Right renal pelvis (tissue), 4 donors: ENCODE measurements at places on chromosomes 4 and X.
A peak's percentile ranks its signal among the peaks of the same experiment; 100 is the strongest.

DNA sequence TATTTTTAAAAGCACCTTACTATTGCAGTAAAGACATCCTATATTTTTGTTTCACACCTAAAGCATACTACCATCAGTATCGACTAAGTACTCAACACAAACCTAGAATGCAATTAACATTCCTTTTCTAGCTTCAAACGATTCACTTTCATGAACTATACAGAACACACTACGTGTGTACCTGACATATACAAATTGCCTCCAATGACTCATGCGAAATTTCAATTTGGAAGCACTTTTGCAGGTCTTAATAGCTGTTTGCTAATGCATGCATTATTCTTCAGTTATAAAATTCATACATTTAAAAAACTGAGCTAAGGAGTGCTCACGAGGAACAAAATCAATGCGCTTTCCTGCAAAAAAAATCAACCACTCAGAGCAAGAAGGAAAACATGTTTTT is 19.7 kb upstream of the GPM6B start:
- no peak for DNase-seq

GRCh38 chrX:103399744-103400143 is 23.4 kb downstream of the BEX3 start:
- DNase-seq: no peak

DNA sequence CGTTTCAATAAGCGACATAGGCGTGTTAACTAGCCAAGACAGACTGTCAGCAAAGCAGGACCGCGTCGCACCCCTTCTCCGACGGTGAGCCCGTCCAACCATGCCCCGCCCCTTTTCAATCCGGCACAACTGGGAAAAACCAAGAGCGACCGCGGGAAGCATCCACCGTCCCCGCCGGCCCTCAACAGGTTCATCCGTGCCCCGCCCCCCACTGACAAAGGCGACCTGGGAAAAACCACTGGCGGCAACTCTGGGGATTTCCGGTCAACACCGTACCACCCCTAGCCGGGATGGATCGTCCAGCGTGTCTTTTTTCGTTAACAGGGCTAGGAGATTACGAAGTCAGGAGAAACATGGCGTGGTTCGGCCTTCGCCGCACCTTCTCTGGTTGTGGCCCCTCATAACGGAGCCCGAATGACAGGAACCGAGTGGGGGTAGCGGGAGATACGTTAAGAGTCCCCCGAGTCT is 377 bp downstream of the TIMM17B start:
- DNase-seq: no peak

GRCh38 chrX:91108761-91109160 is 325.9 kb upstream of the PABPC5 start:
- DNase-seq: no peak

DNA sequence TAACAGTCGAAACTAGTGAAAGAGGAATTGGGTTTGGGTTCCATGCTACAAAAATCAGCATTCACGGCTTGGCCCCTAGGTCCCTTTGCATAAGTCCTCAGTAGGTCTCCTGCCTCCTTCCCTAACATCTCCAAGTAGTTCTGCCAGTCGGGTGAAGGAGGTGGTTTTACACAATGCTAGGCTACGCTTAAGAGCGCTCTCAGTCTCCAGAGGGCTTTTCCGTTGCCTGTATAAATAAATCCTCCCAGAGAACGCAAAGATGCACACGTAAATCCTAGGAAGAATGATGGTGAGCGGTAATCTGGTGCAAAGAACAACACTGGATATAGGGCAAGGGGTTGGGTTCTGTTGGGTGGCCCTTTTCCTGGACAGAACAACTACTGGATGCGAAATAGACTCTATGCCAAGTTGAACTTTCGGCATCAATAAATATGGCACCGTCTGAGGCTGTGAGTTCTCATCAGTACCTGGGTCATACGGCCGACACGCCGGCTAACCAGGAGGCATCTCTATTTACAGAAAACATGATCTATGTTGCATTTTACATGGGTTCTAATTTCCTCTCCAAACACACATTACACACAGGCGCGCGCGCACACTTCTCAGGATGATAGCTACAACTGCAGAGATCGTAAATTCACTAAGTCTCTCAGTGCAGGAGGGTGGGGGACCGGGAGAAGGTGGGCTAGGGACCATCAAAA is 1.3 kb downstream of the CAMK2D start:
- peak; percentile 32 for DNase-seq

DNA sequence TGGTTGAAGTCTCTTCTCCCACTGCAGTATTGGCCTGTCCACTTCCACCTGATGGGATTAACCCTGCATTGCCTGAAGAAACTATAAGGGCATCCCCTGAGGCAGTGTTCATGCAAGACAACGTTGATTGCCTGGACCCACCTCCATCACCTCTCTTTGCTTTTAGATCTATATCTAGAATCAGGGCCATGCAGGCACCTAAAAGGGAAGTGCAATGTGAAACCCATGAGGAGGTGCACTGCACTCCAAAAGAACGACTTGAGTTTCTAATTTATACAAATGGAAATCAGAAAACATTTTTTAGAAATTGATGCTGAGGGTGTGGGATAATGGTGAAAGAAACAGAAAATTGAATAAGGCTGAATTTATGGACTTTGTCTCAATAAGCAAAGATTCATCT is 694.4 kb downstream of the TRAM1L1 start:
- no peak for DNase-seq

- no peak for DNase-seq
Observed at GRCh38 chrX:29870608-29871007, 344.8 kb upstream of the MAGEB2 start.

GRCh38 chrX:20116087-20116576 is 575 bp downstream of the MAP7D2 start:
- no peak for DNase-seq

DNA sequence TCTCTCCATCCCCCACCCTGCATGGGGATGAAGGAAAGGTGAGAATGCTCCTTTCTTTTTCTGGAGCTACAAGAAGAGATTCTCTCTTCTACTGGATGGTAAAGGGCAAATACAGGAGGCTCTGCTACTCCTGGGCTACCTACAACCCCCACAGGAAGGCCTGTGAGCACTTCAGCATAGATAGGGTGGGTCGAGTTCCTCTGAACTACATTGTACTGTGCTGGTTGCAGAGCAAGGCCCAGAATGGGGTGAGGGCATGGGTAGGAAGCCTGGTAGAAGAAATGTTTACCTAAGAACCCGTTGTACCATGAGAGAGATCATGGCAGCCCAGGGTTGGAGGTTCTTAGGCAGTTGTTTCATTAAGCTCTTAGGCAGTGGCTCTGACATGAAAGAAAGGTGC is 510.4 kb downstream of the MID1IP1 start:
- no peak for DNase-seq

GRCh38 chrX:17549107-17549651 is 174.2 kb downstream of the NHS start:
- DNase-seq: no peak

DNA sequence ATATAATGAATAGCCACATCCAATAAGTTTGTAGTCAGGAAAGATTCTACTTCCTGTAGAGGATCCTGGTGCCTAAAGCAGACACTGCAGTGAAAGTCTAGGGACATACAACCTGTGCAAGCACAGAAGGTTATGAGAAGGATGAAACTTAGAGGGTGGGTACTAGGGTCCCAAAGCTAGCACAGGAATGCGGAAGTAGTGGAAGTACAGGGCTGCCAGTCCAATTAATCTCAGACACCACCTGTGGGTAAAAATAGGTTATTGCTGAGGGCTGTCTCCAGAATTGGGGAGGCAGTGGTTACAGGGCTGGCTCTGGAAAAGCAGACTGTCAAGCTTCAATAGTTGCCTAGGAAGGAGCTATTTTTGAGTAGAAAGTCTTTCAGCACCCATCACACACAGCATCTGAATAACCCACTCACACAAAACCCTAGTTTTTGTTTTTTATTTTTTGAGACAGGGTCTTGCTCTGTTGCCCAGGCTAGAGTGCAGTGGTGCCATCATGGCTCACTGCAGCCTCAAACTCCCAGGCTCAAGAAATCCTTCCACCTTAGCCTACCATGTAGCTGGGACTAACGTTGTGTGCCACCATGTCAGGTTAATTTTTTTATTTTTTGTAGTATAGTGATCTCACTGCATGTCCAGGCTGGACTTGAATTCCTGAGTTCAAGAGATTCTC is 50.8 kb upstream of the ELF2 start:
- no peak for DNase-seq

DNA sequence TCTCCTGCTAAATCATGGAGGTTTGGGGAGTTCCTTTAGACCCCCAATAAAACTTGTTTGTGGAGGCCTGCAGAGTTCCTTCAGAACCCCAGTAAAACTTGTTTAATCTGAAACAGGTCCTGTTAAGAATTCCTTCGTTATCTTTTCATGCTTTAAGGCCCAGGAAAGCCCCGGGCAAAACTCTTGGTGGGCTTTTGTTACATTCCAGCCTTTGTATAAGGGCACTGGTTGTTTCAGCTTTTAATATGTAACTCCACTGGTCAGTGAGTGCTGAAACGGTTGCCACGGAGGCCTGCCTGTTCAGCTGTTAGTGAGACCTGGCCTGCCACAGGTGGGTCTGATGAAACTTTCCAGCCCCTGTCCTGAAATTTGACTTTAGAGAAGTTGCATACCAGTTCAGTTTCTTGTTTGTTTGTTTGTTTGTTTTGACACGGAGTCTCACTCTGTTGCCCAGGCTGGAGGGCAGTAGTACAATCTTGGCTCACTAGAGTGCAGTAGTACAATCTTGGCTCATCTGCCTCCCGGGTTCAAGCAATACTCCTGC is 12.4 kb upstream of the DHRSX start:
- no peak for DNase-seq

DNA sequence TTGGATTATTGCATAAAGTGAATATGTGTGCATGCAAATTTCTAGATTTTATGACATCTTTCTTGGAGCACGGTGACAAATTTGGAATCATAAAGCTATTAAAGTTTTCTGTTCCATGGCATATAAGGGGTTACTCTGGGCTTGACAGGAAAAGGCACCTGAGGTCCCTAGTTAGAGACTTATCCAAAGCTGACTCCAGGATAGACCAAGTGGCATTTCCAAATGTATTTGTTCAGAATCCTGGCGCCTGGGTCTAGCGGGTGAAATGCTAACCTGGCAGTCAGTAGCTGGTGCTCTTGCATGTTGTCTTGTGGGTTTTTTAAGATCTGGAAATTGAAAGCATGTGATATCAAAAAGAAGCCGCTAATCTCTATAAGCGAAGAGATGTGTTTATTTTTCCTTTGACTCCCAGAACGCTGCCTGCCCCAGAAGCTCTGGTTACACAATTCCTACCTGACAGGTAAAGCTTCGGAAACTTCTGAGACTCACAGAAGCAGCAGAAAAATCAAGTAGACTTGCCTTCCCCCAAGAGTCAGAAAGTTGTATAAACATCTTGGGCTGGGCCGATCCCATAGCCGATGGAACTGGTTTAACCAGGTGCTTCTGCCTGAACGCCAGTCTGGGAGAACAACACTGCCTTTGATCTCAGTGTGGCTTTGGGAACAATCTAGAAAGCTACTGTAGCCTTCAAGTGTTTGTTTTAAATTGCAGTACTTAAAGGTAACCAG is 12.9 kb upstream of the ZCCHC4 start:
- peak; percentile 20 for DNase-seq

DNA sequence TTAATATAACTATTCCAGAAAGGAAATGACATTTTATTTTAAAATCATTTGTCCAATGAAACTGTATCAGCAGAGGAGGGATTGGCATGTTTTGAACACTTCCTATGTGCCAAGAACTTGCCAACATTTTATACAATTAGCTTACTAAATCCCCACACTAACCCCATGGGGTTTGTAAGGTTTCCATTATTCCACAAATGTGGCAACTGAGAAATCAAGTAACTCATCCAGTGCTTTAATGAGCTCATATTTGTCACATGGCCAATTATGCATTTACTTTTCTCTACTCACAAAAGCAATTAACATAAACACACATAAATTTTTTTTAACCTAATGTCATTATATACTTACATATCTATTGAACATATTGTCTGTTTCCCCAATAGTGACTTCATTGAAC is 37.3 kb downstream of the MANBA start:
- DNase-seq: no peak

- DNase-seq: no peak
Observed at GRCh38 chr4:89994176-89994873, 99.7 kb downstream of the MMRN1 start.

- DNase-seq: no peak
Observed at GRCh38 chr4:579543-580175, 3.6 kb upstream of the TMEM271 start.

GRCh38 chrX:9690046-9690445 is 75.6 kb downstream of the GPR143 start:
- DNase-seq: no peak

- no peak for DNase-seq
Observed at GRCh38 chr4:188975271-188975670, 836.0 kb downstream of the TRIML1 start.
